ENCODE measurements at places on chromosomes 3 and 15.

- no peak for DNase-seq
Measured at GRCh38 chr3:45730409-45731154, 41.4 kb downstream of the SACM1L start.

DNA sequence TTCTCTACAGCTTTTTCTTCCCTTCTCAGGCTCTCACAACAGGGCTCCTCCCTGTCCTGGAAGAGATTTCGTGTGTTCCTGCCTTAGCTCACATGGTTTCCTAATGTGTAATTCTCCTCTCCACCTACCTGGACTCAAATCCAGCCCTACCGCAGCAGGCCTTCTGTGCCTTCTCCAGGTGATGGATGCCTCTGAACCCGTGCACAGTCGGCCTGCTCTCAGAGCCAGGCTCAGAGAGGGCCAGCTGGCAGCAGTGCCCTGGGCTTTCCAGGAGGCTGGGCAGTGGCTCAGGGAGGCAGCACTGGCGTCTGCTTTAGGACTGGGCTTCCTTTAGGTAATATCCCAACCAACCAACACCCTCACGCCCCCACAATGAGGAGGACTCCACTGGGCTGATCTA, 123.2 kb upstream of the TMC3 start:
- DNase-seq: no peak

DNA sequence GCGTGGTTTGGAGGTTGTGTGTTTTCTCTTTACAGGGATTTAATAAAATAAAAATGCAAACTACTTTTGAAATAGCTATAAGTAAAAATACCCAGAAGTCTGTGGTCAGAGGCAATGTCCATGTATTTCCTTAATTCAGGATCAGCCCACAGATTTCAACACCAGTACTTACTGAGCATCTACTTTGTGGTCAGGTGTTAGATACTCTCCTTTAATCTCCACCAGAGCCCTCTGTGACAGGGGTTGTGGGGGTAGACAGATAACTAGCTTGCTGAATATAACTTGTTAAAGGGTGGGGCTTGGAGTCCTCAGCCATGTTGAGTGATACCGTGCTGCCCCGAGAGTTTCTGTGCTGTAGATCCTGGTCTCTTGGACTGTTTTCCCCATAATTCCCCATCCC, 244.1 kb upstream of the NR2E3 start:
- no peak for DNase-seq

DNA sequence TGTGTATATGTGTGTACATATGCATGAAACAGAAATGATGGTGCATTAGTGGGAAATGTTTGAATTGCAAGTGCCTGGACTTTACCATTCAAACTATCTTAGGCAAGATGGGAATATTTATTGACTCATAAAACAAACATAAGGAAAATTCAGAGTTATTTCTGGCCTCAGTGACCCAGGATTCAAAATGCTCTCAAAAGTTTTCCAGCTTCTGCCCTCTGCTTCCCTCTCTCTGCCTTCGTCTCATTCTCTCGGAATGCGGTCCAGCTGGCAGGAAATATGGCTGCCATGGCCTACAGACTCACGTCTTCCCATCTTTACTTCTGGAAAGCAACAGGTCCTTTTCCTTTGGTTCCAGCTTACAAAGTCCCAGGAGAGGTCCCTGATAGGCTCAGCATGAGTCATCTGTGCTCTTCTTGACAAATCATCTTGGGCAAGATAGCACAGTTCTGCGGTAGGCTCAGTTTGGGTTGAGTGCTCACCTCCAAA, 8.7 kb upstream of the ZNF774 start:
- no peak for DNase-seq

- DNase-seq: no peak
Measured at GRCh38 chr15:84811828-84812227, 5.3 kb upstream of the ALPK3 start.

- no peak for DNase-seq
Measured at GRCh38 chr15:59738676-59739075, 49.6 kb upstream of the BNIP2 start.

- DNase-seq: no peak
Measured at GRCh38 chr3:32401126-32401525, 9.5 kb downstream of the CMTM7 start.

GRCh38 chr3:19559724-19560442, 374.1 kb downstream of the EFHB start:
- no peak for DNase-seq

GRCh38 chr3:43779850-43780249, 89.1 kb downstream of the ABHD5 start:
- DNase-seq: no peak

DNA sequence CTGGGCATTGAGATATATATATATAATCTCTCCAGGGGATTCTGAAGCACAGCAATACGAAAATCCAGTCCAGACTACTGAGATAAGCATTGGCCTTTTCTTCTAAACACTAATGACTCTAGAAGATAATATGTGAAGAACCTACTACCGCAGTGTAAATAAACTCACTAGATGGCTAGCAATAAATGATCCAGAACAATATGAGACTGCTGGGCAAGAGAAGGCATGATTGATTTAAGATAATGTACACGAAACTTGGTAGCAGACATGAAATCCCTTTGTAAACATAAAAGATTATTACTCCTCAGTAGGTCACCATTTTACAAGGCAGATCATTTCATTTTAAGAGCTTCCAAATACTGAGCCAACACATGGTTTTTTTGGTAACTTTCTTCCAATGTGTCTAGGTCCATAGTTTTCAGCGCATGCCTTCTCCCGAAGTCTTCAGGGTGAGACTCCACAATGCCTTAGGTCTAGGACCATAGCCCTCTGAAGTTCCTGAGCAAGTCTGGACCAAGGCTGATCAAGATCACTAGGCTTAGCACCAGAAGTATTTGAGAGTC, 193.2 kb downstream of the LRRN1 start:
- no peak for DNase-seq

- no peak for DNase-seq
Measured at GRCh38 chr15:92813485-92813884, 86.6 kb upstream of the CHD2 start.

- no peak for DNase-seq
Measured at GRCh38 chr15:59406446-59406845, 31.5 kb upstream of the FAM81A start.

GRCh38 chr15:98077186-98077585, 116.7 kb downstream of the ARRDC4 start:
- DNase-seq: peak; percentile 62
